ENCODE measurements at places on chromosomes 13 and 19.

DNA sequence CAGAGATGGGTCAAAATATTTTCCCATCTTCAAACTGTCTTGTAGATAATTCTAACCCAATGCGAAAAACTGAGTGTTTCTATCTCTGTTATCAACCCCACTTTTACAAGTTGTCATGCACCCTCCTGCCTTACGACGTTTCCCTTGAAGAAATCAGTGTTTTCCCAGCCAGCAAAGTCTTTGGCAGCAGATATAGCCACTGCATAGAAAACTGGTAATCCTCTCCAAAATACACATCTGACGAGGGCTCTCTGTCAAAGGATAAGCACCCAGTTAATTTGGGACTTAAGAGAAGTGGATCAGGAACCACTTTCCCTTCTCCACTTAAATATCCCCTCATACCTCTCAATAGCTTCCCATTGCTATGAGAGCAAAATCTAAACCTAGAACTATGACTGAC lies 351.9 kb upstream of the MIR17HG start:
- DNase-seq: no peak

DNA sequence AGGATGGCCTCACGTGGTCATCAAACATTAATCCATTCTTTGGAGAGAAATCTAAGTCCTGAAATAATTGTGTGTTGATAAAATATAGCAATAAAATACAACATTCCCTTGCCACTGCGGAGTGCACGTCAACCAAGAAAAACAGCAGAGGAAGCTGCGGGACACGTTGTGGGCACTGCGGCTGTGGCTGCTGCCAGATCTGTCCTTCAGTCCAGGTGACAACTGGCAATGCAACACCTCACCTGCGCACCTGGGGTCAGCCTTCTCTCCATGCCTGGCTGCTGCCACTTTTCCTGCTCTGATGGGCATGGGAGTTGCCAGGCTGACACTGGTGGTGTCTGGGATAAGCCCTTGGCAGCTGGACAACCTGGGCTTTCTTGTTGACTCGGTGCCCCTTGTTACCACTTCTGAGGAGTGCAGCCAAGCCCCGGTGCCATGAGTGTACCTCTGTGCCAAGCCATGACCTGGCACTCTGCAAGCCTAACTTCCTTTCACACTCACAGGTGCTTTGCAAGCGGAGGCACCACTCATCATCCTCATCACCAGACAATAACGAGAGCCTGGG lies 251.6 kb upstream of the TSHZ3 start:
- no peak for DNase-seq

- no peak for DNase-seq
These were observed 57.9 kb upstream of the DACH1 start for GRCh38 chr13:71924931-71925330.

DNA sequence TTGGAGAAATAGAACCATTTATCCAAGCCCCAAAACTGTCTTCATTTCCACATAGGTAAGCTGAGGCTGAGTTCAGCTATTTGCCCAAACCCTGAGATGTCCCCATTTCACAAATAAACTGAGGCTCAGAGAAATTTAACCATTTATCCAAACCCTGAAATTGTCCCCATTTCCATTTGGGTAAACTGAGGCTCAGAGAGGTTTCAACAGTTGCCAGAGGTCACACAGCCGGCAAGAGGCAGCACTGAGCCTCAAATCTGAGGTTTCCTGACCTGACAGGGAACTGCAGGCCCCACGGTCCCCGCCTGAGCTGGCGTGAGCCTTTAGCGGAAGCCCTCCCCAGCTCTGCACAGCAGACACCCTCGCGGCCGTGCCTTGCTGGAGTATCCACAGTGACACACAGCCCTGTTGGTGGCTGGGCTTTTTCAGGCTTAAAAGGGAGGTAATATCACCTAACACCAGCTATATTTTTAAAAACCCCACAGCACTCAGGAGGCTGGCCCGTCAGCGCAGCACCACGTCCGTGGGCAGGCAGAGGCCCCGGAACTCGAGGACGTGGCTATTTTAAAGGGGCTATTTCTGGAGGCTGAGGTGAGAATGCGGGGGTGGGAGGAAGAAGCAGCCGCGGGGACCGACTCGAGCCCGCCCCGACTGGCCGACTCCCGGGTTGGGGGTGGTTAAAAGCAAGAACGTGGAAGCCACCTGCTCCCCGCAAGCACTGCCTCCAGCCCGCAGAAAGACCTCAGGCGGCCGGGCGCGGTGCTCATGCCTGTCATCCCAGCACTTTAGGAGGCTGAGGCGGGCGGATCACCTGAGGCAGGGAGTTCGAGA lies 18.5 kb downstream of the PTPRS start:
- no peak for DNase-seq

DNA sequence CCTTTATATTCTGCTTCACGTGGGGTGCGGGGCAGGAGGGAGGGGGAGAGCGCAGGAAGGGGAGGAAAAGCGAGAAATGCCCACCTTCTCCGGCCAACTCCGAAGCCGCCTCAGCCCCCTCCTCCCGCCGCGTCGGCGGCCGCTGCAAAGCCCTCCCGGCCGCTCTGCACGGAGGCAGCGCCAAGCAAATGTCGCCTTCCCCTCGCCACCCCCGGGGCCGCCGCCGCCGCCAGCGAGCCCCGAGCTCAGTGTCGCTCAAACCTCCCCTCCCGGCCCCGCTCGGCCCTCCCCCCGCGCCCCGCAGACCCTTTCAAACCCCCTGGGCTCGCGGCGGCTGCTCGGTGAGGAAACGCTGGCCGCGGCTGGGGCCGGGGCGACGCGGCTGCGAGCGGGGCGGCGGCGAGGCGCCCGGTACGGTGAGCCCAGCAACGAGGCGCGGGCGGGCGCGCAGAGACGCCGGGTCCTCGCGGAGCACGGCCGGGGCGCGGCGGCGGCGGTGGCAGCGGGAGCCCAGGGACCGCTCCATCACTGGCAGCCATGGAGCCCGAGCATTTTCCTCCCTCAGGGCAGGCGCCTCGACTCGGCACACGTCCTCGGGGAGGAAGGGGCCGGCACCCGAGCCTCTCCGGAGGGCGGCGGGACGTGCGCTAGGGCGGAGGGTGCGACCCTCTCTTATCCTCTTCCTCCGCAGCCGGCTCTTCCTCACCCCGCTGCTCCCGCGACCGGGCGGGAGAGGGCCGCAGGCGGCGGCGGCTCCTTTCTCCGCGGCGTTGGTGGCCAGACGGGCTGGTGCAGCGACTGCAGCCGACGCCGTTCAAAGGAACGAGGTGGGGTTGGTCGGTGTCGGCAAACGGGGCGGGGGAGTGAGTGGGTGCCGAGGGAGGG lies 463 bp upstream of the TSC22D1 start:
- no peak for DNase-seq

DNA sequence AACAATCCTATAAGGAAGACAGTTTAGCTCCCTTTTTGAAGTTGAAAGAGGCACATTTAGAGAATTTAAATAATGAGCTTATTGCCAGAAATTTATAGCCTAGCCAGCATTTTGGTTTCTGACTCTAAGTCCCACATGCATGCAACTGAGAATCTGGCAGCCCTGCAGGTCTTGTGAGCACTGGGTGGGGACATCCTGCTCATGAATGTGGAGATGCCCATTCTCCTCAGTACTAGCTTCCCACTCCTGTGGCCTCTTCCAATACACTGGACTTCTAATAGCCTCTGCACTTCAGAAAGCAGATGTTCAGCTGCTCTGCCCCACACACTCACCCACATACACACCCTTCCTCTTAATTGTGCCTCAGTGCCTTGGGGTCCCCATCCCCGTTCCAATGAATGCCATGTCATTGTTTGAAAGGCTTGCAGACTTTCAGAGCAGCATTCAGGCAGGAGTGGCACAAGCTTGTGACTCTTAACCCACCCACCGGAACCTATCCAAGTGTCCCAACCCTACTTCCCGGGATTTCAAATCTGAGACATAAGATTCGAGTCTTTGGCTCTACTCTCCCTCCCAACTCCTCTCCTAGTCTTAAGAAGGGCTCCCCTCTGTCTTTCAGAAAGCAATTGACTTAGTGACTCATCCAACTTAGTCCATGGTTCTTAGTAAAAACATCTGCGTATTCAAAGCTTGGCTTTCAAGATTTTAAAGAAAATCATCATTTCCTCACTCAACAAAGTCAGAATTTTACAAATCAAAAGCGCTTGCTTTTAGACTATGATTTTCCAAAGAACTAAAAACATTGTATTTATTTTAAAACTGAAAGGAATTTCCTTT lies 80.0 kb upstream of the FREM2 start:
- DNase-seq: no peak

- DNase-seq: no peak
These were observed 182.2 kb downstream of the LMO7 start for GRCh38 chr13:75818179-75818967.

- no peak for DNase-seq
These were observed 6.8 kb downstream of the DOHH start for GRCh38 chr19:3493651-3494050.

- DNase-seq: peak; percentile 10
These were observed 176.2 kb downstream of the FOXO1 start for GRCh38 chr13:40490086-40490758.

GRCh38 chr13:99256709-99257108 lies 1.5 kb downstream of the GPR18 start:
- no peak for DNase-seq

GRCh38 chr13:95800436-95800835 lies 123.5 kb downstream of the DNAJC3 start:
- no peak for DNase-seq

- DNase-seq: no peak
These were observed 501.3 kb downstream of the EFNB2 start for GRCh38 chr13:106034201-106034600.

- DNase-seq: peak; percentile 82
These were observed 5.5 kb upstream of the EMP3 start for GRCh38 chr19:48319647-48320541.

GRCh38 chr13:29702912-29703351 lies 107.4 kb upstream of the SLC7A1 start:
- peak; percentile 47 for DNase-seq

- DNase-seq: no peak
These were observed 22.3 kb downstream of the PEPD start for GRCh38 chr19:33499248-33499647.

- no peak for DNase-seq
These were observed 140.7 kb downstream of the TM9SF2 start for GRCh38 chr13:99642006-99642405.

- DNase-seq: no peak
These were observed 147.0 kb downstream of the DCT start for GRCh38 chr13:94332359-94333096.

DNA sequence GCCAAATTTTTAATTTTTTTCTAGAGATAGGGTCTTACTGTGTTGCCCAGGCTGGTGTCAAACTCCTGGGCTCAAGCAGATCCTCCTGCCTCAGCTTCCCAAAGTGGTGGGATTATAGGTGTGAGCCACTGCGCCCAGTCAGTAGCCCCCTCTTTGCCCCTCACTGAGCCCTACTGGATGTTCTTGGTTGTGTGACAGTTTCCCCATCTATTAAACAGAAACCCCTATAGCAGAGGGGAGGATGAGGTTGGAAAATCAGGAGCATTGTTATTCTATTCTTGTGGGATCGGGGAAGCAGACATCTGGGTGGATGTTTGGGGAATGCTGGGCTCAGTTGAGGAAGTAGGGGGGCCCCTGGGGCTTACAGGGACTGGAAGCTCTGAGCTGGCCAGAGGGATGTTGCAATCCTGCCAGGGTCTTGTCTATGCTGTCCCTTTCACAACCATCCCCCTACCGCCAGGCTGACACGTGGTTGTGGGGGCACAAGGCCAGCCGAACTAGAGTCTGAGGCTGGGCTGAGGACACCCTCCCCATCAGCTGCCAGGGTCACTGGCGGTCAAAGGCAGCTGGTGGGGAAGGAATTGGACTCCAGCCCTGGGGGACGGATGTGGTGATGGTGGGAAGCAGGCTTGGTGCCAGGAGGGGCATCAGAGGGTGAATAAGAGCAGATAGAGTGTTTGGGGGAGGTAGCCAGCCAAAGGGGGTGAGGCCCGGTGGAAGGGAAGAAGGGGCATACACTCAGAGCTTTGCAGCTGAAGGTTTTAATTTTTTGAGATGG lies 10.9 kb downstream of the APOC1 start:
- peak; percentile 80 for DNase-seq

- no peak for DNase-seq
These were observed 212.8 kb downstream of the ENOX1 start for GRCh38 chr13:43573802-43574514.

DNA sequence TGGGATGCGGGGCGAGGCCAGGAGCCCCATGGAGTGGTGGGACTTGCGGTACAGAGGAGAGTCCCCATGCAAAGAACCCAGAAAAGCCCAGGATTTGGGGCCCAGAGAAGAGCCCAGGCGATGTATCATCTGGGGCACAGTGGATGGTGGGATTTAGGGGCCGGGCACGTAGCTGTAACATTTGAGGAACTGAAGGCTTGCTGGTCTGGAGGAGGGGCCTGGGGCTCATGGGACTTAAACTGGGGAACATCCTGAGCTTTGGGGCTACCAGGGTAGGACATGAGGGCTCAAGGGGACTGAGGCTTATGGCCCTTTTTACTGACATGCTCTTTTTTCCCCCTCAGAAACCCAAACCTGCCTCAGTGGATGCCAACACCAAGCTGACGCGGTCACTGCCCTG lies 13.5 kb downstream of the MED25 start:
- no peak for DNase-seq

DNA sequence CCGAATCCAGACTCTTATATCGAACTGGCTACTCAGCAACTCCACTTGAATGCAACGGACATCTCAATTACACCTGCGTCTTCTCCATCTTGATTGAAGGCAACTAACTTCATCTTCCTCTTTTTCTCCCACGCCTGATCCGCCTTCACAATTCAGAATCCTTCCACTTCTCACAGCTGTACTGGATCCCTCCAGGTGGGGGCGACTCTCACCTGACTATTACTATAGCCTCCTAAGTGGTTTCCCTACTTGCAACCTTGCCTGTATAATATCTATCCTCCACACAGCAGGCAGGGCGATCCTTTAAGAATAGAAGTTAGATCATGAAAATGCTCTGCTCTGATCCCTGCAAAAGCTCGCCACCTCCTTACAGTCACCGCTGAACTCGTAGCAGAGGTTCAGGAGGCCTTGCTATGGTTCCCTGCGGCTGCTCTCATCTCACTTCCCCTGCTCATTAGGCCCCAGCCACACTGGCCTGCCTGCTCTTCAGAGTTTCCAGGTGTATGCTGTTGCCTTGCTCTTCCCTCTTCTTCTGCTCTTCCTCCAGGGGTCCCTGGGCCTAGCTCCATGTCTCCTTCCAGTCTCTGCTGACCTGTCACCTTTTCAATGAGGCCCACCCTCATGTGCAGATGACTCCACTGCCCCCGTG lies 31.9 kb downstream of the RFXAP start:
- DNase-seq: no peak

- DNase-seq: no peak
These were observed 1152.2 kb upstream of the SPRY2 start for GRCh38 chr13:81493144-81493543.

GRCh38 chr13:93243375-93244063 lies 16.9 kb downstream of the GPC6 start:
- no peak for DNase-seq

- no peak for DNase-seq
These were observed 20.0 kb downstream of the DIAPH3 start for GRCh38 chr13:60143775-60144174.

Data from right forelimb (tissue), 1 donor.